ENCODE measurements at places on chromosomes 6 and 20. TPM values are rescaled to one million over a fixed set of nuclear protein-coding genes. Genes with fewer than 3 reads are reported as not detected.

GRCh38 chr6:158799051-158799792 lies 19.9 kb downstream of the EZR start:
- H3K4me3 ChIP-seq, result no peak overlapping the region
- peak overlapping the region; percentile 84 for H3K27ac ChIP-seq
- DNase-seq, result no peak
- H3K36me3 ChIP-seq, result peaks cover 4% of the 10 kb centered on the region
- peaks cover 66% of the 10 kb centered on the region for H3K4me1 ChIP-seq

- no peak overlapping the region for H3K27ac ChIP-seq
- H3K4me3 ChIP-seq, result no peak overlapping the region
- DNase-seq, result no peak
- no peaks in the 10 kb centered on the region for H3K36me3 ChIP-seq
- peaks cover 27% of the 10 kb centered on the region for H3K4me1 ChIP-seq
- no peaks in the 10 kb centered on the region for H3K27me3 ChIP-seq
These were observed 311.9 kb upstream of the JARID2 start for GRCh38 chr6:14934013-14934412.

- peaks cover 87% of the 10 kb centered on the region for H3K27me3 ChIP-seq
- H3K27ac ChIP-seq, result no peak overlapping the region
- H3K36me3 ChIP-seq, result no peaks in the 10 kb centered on the region
- peak overlapping the region; percentile 29 for H3K4me3 ChIP-seq
- peak; percentile 36 for DNase-seq
- peaks cover 3% of the 10 kb centered on the region for H3K4me1 ChIP-seq
These were observed 929 bp downstream of the CDH22 start for GRCh38 chr20:46307139-46307998.

DNA sequence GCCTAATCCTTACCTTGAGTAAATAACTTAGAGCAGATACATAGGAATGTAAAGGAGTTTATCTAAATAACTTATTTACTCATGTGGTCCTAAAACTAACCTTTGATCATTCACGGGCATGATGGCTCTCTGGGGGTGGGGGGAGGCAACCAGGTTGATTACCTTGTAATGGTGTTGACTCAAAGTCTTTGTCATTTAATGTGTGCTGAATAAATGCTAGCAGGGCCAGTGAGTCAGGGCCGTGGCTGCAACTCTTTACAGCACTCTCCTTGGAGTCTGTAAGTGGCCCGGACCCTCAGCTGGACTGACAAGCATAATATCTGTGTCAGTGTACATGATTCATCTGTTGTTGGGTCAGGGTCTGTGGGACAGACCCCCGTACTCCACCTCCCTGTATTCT lies 203.0 kb downstream of the EPM2A start:
- no peaks in the 10 kb centered on the region for H3K36me3 ChIP-seq
- DNase-seq, result no peak
- H3K27ac ChIP-seq, result no peak overlapping the region
- H3K4me1 ChIP-seq, result peaks cover 2% of the 10 kb centered on the region
- H3K4me3 ChIP-seq, result no peak overlapping the region

DNA sequence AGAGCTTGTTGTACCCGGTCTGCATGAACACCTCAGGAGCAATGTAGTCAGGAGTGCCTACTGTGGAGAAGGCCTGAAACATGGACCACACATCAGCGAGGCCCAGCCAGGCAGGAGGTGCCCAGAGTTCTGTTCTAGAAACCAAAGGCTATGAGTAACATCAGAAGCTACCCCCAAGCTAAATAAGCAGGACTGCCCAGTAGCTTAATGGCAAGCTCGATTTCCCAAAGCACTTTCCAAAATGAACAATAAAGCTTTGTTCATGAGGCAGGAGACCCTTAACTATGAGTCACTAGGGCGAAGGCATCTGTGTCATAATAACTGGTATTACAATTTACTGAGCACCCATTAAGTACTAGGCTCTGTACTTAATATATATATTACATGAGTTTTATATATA lies 47.4 kb downstream of the STK38 start:
- H3K36me3 ChIP-seq, result peaks cover 27% of the 10 kb centered on the region
- no peaks in the 10 kb centered on the region for H3K27me3 ChIP-seq
- H3K27ac ChIP-seq, result no peak overlapping the region

TMEM14A gene
- total RNA-seq, result 29.7 TPM

- H3K27ac ChIP-seq, result no peak overlapping the region
- no peaks in the 10 kb centered on the region for H3K36me3 ChIP-seq
- peaks cover 21% of the 10 kb centered on the region for H3K4me1 ChIP-seq
- no peak for DNase-seq
- no peaks in the 10 kb centered on the region for H3K27me3 ChIP-seq
These were observed 286.9 kb upstream of the PTCHD4 start for GRCh38 chr6:48397887-48398286.

- peaks cover 29% of the 10 kb centered on the region for H3K27me3 ChIP-seq
- H3K4me3 ChIP-seq, result no peak overlapping the region
- DNase-seq, result no peak
- no peaks in the 10 kb centered on the region for H3K4me1 ChIP-seq
- H3K36me3 ChIP-seq, result no peaks in the 10 kb centered on the region
- no peak overlapping the region for H3K27ac ChIP-seq
These were observed 5.7 kb upstream of the OSTM1 start for GRCh38 chr6:108080010-108080780.

DNA sequence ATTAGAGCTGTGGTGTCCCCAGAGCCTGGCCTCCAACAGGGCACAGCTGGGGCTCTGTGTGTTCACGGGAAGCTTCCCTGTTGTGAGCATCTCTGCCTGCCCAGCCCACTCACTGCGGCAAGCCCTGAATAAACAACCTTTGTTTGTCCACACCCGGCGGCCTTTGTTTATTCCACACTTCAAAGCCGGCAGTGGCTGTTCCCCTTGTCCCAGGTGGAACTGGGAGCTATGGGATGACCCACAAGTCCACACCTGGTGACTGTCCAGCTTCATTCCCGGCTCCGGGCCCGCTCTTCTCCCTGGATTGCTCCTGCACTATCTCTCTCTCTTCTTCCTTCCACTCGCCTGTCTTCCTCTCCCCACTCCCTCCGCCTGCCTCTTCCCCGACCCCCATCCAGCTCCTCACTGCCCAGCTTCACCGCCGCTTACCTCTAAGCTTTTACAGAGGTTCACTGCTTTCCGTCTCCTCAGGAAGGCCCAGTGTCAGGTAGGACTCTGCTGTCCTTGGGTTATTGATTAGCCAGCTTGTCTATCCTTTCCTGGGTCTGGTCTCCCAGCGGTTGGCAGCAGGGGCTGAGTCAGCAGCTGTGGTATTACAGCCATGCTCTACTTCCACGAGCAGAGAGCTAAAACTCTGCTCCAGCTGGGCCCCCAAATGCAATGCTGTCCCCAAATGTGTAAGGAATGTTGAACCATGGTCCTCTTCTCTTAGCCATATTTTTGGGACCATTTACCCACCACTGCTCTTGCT lies 17.8 kb downstream of the DACT2 start:
- H3K27ac ChIP-seq, result peak overlapping the region; percentile 55
- H3K36me3 ChIP-seq, result peaks cover 7% of the 10 kb centered on the region
- H3K4me3 ChIP-seq, result peak overlapping the region; percentile 58
- H3K27me3 ChIP-seq, result peaks cover 2% of the 10 kb centered on the region

GRIK2 gene
- 6.3 TPM for total RNA-seq

C20orf141 gene
- total RNA-seq, result not detected

DNA sequence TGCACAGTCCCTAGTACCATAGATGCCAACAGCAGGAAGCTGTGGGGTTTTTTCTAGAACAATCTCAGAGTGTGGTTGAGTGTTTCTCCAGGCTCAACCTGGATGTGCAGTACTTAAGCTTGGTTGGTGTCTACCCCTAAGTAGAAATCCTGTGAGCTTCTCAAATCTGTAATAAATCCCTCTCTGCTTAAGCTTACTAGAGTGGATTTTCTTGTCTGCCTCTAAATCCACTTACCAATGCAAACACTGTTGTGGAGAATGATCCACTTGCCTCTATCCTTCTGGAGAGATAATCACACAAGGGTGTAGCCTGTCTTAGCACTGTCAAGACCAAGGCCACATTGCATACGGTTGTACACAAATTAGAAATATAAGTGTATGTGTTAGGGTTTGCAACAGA lies 43.3 kb upstream of the CLIC5 start:
- no peaks in the 10 kb centered on the region for H3K27me3 ChIP-seq
- no peak for DNase-seq
- peaks cover 24% of the 10 kb centered on the region for H3K36me3 ChIP-seq

- DNase-seq, result no peak
- no peak overlapping the region for H3K27ac ChIP-seq
- H3K36me3 ChIP-seq, result no peaks in the 10 kb centered on the region
- no peak overlapping the region for H3K4me3 ChIP-seq
These were observed 112.9 kb upstream of the MLIP start for GRCh38 chr6:53998303-53998702.

BMP7 gene
- total RNA-seq, result 35.4 TPM

ME1 gene
- total RNA-seq, result 9.5 TPM

DNA sequence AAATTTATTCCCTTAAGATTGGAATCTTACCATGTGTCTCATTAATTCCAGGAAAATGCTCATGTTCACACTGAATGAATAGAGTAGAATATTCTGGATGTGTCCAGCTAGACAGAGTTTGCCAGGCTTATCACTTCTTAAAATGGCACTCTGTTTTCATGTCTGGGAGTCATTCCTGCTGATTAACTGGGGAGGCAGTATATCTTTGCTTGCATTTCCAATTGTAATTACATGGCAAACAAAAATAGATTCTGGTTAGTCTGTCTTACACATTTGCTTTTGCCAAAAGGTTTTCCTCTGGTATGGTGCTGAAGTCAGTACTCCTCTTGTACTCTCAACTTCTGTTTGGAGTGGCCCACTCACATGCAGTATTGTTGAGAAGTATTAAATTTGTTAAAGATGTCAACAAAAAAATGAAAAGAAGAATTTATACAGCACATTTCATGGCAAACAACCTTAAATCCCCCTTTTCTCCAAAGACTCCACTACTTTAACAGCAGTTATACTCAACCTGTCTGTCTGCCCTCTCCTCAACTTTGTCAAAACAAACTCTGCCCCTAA lies 70.2 kb downstream of the TENT5A start:
- DNase-seq, result no peak
- no peaks in the 10 kb centered on the region for H3K27me3 ChIP-seq
- no peak overlapping the region for H3K4me3 ChIP-seq
- no peak overlapping the region for H3K27ac ChIP-seq

GRCh38 chr6:131758920-131759319 lies 48.1 kb upstream of the CTAGE9 start:
- H3K27ac ChIP-seq, result no peak overlapping the region

- DNase-seq, result no peak
- no peak overlapping the region for H3K27ac ChIP-seq
- H3K4me3 ChIP-seq, result no peak overlapping the region
- H3K27me3 ChIP-seq, result peaks cover 3% of the 10 kb centered on the region
These were observed 12.9 kb downstream of the IPCEF1 start for GRCh38 chr6:154343473-154344308.

AMD1 gene
- 75.2 TPM for total RNA-seq

DNA sequence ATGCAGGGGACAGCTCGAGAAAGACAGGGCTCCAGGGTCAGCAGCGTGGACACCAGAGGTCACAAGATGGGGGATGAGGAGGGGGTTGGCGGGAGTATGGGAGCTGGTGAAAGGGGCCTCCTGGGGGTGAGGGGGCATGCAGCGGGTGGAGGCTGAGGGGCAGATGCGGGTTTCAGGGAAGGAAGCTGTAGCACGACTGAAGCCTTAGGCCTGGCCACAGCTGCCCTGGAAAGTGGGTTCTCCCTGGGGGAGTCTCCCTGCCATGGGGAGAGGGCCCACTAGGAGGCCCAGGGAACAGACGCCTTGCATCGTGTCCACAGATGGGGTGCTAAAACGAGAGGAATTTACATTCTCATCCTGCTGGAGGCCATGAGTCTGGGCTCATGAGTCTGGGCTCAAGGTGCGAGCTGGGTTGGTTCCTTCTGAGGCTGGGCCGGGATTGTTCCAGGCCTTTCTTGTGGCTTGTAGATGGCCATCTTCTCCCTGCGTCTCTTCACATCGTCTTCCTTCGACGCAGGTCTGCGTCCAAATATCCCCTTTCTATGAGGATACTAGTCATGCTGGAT lies 18.0 kb downstream of the APCDD1L start:
- H3K4me3 ChIP-seq, result no peak overlapping the region
- no peak for DNase-seq
- no peaks in the 10 kb centered on the region for H3K4me1 ChIP-seq

PSORS1C2 gene
- not detected for total RNA-seq

- H3K27ac ChIP-seq, result no peak overlapping the region
- no peak overlapping the region for H3K4me3 ChIP-seq
- H3K27me3 ChIP-seq, result no peaks in the 10 kb centered on the region
- DNase-seq, result no peak
- H3K36me3 ChIP-seq, result peaks cover 1% of the 10 kb centered on the region
These were observed 102.6 kb downstream of the PLG start for GRCh38 chr6:160804639-160805038.

RSPO4 gene
- total RNA-seq, result 1.4 TPM

GRCh38 chr20:36773597-36774390 lies at the start of gene DSN1:
Gene DSN1 (minus strand): TSS chr20:36773763. CDS start chr20:36771458, 2,305 bp downstream.
- peaks cover 7% of the 10 kb centered on the region for H3K4me1 ChIP-seq
- H3K36me3 ChIP-seq, result peaks cover 2% of the 10 kb centered on the region
- peak; percentile 99 for DNase-seq

GRCh38 chr6:46414398-46414797 lies 76.9 kb downstream of the RCAN2 start:
- H3K36me3 ChIP-seq, result no peaks in the 10 kb centered on the region
- DNase-seq, result no peak
- H3K27ac ChIP-seq, result no peak overlapping the region
- H3K27me3 ChIP-seq, result no peaks in the 10 kb centered on the region
- no peak overlapping the region for H3K4me3 ChIP-seq

ECT2L gene
- not detected for total RNA-seq

SAPCD1 gene
- 11.9 TPM for total RNA-seq

MYB gene
- total RNA-seq, result 5.6 TPM

DOK5 gene
- 0.24 TPM for total RNA-seq

WFDC10B gene
- total RNA-seq, result not detected

TULP1 gene
- total RNA-seq, result 0.22 TPM

CST2 gene
- not detected for total RNA-seq

GRCh38 chr6:129476810-129477209 lies 233.2 kb downstream of the ARHGAP18 start:
- H3K4me1 ChIP-seq, result peaks cover 9% of the 10 kb centered on the region
- DNase-seq, result no peak
- H3K27ac ChIP-seq, result no peak overlapping the region
- no peaks in the 10 kb centered on the region for H3K27me3 ChIP-seq
- H3K36me3 ChIP-seq, result no peaks in the 10 kb centered on the region
- no peak overlapping the region for H3K4me3 ChIP-seq

All from progenitor cell of endocrine pancreas (in vitro differentiated cells).